ENCODE measurements at places on chromosomes 2 and 18. TPM values are rescaled to one million over a fixed set of nuclear protein-coding genes. Genes with fewer than 3 reads are reported as not detected.
A peak's percentile ranks its signal among the peaks of the same experiment; 100 is the strongest.

The TET3 gene
- total RNA-seq = 9.5 TPM

The ILKAP gene
- total RNA-seq = 48.4 TPM

The ARHGAP28 gene
- 3.5 TPM for total RNA-seq

DNA sequence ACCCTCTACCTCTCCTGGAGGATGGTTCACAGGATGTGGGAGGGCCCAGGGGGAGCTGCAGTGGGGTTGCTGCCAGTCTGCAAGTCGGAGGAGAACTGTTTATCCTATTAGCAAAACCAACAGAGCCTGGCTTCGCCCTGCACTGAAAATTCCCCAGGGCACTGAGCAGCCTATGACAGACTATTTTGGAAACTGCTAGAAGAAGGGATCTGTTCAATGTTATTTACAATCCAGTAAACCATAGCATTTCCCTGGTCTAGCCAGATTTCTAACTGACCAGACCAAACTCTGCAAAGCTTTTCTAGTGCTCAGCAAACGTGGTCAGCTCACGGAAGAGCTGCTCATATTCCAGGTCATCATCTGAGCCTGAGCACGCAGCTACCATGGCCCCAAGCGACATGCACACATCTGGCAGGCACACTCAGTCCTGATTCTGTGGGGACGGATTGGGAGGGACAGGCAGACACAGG, 64.8 kb upstream of the PID1 start:
- no peak for DNase-seq

- DNase-seq = peak; percentile 68
Measured at GRCh38 chr2:46803911-46804670, 111.5 kb downstream of the MCFD2 start.

GRCh38 chr18:9726936-9727335, 18.8 kb downstream of the RAB31 start:
- DNase-seq = no peak

- DNase-seq = no peak
Measured at GRCh38 chr2:82330155-82330554, 2025.6 kb upstream of the LRRTM1 start.

- DNase-seq = peak; percentile 76
Measured at GRCh38 chr2:237156857-237157779, 71.4 kb downstream of the COPS8 start.

DNA sequence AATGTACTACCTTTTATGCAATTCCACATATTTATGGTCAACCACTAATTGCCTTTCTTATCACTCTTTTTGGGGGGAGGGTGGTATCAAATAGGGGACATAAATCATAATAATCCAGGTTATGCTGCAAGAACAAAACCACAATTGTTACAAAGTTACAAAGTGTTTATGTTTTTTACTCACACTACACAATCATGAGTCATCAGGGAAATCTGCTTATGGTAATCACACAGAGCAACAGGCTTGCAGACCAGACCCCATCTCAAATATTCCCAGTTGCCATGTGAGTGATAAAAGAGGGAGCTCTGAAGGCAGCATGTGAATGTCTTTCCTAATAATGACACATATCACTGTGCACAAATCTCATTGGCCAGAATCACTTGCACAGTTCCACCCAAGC, 304.7 kb upstream of the TMEFF2 start:
- DNase-seq = no peak

DNA sequence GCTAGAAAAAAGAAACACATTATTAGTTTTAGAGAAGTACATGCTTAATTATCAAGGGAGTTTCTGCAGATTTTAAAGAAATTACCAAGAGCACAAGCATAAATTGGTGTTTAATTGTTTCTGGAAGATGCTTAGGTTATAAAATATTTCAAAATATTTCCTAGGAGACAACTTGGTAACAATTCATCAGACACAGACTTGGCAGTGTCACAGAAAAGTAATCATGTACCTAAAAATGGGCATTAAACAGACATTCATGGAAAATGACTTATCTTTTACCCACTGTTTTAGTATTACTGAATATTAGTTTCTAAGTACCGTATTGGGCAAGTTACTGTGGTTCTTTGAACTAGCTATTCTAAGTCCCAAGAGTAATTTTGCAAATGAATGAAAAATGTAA, 428.8 kb upstream of the LYPD1 start:
- no peak for DNase-seq

GRCh38 chr2:174901075-174901474, 104.1 kb downstream of the CHN1 start:
- DNase-seq = no peak

- peak; percentile 92 for DNase-seq
Measured at GRCh38 chr18:10519999-10520935, 5.6 kb upstream of the NAPG start.

DNA sequence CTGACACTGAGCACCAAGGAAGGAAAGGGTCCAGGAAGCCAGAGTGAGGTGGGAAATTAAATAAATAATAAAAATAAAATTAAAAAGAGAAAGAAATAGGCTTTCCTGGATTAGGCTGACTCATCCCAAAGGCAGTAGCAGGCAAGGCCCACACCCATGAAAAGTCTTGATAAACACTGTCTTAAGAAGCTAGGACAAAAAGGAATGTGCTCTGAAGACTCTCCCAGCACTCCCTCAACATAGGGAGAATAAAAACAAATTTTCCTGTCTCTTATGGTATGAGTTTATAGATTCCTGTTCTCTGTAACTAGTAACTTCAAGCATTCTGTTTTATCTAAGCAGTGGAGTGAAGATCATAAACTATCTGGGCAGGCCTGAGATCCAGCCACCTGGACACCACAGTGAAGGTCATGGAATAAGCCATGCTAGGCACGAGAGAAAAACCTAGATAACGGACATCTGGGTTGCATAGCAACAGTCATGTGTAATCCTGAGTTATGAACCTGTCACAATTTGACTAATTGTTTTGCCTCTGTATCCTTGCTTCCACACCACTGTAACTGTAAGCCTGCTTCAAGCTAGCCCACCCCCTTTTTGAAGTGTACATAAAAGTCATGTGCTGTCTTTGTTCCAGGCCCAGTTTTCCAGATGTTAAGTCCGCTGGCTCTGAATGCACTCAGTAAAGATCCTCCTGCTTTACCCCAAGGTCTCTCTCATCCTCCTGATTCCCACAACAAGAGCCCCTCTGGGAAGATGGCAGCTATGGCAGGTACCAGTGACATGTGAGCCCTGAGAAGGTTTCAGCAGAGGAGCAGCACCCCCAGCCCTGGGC, 107.8 kb downstream of the NDUFA10 start:
- no peak for DNase-seq

DNA sequence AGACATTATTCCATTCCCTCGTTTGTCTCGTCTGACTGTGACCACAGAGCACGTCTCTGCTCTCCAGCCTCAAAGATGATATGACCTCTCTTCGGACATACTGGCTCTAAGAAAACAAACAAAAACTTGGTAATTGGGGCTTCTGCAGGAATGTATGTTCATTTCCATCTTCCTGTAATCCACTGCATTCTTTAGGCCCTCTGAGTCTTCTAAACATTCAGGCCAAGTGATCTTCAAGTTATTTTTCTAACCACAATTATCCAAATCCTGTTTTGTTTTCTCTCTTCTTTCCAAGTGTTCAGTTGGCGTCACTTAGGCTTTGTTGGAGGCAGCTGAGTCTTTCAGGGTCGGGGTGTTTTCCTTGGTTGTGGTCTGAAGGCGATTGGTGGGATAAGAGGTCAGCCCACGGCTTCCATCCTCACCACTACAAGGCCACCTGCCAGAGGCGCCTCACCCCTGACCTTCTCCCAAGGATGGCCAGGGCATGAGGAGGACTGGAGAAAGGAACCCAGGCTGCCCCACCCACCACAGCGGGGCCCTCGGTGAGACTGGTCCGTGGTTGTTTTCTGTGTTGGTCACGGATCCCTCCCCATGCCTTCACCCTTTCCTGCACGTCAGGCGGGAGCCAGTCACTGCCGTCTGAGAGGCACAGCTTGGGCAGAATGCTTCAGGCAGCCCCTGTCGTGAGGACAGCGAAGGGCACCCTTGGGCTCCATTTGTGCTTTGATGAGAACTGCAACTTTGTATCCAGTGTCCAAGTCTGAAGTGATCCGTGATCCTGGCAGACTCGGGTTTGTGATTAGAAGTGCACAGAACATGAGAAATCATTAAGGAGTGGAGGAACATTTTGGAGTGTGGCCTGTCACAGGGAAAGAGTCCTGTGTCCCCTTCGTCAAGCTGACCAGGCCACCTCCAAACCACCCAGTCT, 88.6 kb upstream of the FHL2 start:
- no peak for DNase-seq

- no peak for DNase-seq
Measured at GRCh38 chr18:33116376-33116775, 324.1 kb downstream of the CCDC178 start.
